ENCODE measurements at places on chromosomes 11 and 22. TPM values are rescaled to one million over a fixed set of nuclear protein-coding genes. Genes with fewer than 3 reads are reported as not detected.

The MUC5AC gene
- total RNA-seq: not detected

The CBL gene
- 13.3 TPM for total RNA-seq

The DCDC1 gene
- total RNA-seq: not detected

The PDE2A gene
- 32.1 TPM for total RNA-seq

The ZP1 gene
- not detected for total RNA-seq

The GLYATL1B gene
- not detected for total RNA-seq

GRCh38 chr11:57294225-57295131 is 30.3 kb downstream of the TNKS1BP1 start:
- no peak for DNase-seq

The FOLH1 gene
- total RNA-seq: 0.49 TPM

- no peak for DNase-seq
These were observed 28.1 kb downstream of the AMPD3 start for GRCh38 chr11:10483174-10483573.

GRCh38 chr22:49536571-49537131 is 291.0 kb downstream of the BRD1 start:
- DNase-seq: no peak

The PDGFD gene
- total RNA-seq: 15.8 TPM

DNA sequence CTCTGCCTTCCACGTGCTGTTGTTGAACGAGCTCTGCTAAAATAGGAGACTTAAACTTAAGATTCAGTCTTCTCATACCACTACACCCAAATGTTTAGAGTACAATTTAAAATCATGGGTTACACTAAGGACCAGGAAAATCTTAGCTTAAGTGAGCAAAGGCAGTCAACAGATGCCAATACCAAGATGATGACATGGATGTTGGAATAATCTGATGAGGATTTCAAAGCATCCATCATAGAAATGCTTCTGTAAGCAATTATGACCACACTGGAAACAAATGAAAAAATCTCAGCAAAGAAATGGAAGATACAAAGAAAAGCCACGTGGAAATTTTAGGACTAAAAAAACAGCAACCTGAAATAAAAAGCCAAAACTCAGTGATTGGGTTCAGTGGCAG is 109.8 kb downstream of the ATXN10 start:
- DNase-seq: no peak

GRCh38 chr22:28310299-28310698 is 369.3 kb downstream of the TTC28 start:
- no peak for DNase-seq

The HOATZ gene
- not detected for total RNA-seq

DNA sequence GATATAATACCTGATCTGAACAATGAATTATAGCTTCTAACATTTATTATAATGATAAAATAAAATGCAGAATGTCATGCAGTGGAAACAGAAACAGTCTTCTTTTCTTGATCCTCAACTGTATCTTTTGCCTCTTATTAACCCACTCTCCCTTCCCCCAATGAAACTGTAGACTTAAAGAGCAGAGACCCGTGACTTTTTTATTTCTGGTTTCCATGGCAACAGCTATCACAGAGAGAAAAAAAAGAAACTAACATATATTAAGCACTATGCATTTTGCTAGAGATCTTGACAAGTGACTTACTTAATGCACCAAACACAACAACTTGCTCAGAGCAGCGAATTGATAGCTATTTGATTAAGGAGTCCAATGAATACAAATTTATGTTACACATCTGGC is 69.3 kb downstream of the RAB38 start:
- no peak for DNase-seq

GRCh38 chr11:2194877-2195755 is 23.5 kb upstream of the TH start:
- no peak for DNase-seq

DNA sequence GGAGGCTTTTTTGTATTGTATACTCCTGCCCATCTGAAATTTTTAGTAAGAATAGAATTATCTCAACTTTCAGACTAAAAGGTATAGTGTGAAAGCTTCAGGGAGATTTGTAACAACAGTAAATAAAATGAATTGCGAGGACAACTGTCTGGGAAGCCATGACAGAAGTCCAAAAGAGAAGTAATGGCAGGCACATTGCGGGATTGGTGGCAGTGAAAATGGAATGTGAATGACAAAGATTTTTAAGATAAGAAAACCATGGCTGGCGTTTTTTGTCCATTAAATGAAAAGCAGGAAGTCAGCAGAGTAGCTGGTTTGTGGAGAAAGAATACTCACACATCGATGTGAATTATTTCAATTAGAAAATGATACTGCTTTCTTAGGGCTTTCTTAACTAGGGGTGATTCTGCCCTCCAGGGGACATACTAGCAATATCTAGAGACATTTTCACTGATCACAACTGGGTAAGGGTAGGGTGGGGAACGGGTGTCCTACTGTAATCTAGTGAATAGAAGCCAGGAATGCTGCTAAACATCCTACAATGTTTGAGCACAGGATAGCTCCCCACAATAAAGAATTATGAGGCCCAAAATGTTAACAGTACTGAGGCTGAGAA is 1.6 kb downstream of the NPAT start:
- DNase-seq: no peak

The PPP6R3 gene
- total RNA-seq: 89.7 TPM

The PATE4 gene
- not detected for total RNA-seq

DNA sequence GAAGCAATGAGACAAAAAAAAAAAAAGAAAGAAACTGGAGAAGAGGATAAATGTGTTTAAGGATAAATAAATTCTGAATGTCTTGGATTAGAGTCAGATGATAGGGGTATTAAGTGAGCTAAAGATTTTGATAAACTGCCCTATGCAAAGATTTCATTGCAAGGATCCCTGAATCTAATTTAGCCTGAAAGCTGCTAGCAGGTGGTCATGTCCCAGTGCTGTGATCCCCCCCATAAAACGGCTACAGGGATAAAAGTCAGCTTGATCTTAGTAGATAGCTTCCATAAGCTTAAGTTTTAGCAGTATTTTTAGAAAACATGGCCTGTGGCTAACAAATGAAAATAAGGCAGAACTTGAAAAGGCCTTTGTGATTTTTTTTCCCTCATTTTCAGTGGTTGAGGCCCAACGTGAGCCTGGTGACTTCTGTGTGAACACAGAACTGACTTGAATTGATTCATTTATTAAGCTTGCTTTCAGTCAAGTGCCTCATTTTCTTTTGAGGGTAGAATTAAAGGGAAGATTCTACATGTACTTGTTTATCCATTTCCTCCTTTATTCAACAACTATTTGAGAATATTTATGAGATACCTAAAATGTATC is 44.5 kb downstream of the CD44 start:
- DNase-seq: no peak

The IRF7 gene
- total RNA-seq: 13.2 TPM

DNA sequence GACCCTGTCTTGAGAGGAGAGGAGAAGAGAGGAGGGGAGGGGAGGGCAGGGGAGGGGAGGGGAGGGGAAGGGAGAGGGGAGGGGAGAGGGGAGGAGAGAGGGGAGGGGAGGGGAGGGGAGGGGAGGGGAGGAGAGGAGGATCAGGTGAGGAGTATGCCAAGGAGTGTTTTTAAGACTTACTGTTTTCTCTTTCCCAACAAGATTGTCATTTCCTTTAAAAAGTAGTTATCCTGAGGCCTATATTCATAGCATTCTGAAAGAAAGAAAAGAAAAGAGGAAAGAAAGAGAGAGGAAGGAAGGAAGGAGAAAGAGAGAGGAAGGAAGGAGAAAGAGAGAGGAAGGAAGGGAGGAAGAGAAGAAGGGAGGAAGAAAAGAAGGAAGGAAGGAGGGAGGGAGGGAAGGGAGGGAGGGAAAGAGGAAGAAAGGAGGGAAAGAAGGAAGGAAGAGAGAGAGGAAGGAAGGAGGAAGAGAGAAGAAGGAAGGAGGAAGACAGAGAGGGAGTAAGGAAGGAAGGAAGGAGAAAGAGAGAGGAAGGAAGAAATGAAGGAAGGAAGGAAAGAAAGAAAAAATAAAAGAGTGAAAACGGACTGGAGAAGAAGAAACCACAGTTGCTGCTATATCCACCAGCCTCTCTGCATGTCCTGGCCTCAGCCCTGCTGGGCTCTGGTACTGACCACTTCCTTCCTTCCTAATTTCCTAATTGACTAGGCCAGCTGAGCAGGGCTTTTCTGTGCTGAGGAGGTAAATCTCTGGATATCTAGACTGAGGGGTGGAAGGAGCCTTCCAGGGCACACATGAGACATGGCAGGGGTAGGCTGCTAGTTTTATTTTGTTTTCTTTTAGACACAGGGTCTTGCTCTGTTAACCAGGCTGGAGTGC is 1.1 kb upstream of the SAA1 start:
- DNase-seq: no peak

DNA sequence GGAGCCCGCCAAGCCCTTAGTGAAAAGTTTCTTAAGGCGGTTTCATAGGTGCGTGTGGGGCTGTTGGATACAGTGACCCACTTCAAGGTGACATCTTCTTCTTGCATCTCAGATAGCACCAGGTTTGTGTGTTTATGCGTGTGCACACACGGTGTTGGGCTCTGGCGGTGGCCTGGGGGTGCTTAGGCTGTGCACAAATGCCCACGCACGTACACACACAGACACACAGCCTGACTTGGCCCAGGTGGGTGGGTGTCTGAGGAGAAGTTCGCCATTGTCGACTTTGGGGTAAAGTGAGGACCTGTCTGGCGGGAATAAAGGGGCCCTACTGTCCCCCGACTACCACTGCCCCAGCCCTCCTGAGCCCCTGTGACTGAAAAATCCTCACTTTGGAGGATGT is 103.8 kb downstream of the KCNQ1 start:
- DNase-seq: no peak

- no peak for DNase-seq
These were observed 135.6 kb downstream of the NAV2 start for GRCh38 chr11:19848219-19848618.

DNA sequence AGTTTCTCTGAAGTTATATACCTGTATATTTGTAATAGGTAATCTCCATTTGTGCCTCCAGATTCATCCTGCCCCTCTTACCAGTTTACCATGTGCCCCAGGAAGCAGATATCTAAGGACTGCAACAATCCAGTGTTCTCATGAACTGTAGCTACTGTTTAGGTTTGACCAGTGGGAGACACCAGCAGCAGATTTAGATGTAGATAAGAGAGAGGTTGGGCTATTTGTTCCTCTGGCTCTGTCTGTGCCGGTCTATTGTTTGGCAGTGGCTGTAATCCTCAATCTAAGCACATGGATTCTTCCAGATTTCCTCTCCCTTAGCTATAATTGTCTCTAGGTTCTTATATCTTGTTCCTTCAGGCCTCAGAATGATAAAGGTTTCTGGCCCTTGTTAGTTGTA is 88.4 kb downstream of the ANO3 start:
- DNase-seq: no peak

The NCAPH2 gene
- 28.9 TPM for total RNA-seq

The EMSY gene
- total RNA-seq: 22.7 TPM

The TNNT3 gene
- total RNA-seq: 9.0 TPM

DNA sequence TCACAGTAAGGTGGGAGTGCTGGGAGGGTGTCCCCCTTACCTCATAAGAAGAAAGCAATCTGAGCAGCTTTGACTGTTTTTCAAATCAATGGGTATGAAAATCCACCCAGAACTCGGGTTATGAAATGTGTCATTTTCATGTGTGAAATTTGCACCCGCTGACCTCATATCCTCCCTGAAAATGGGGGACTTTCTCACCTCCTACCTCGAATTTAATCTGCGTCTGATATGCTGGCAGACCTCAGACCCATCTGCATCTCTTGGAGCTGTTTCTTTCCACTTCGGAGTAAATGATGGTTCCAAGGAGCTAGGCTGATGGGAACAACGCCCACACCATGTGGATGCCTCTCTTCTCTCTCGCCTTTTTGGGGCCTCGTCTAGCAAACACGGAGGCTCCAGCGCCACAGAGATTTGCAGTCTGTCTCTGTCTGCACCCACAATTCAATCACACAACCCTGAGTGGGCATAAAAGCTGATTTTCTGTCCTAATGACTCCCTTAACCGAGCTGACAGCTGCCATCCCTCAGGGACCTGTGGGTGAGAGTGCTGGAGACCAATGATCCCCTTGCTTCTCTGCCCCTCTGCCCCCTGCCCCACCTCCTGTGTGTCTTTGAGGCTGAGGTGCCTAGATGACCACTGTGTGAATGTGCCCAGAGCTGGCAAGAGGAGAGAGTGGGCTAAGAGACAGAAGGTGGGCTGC is 71.0 kb downstream of the TRIM29 start:
- no peak for DNase-seq

DNA sequence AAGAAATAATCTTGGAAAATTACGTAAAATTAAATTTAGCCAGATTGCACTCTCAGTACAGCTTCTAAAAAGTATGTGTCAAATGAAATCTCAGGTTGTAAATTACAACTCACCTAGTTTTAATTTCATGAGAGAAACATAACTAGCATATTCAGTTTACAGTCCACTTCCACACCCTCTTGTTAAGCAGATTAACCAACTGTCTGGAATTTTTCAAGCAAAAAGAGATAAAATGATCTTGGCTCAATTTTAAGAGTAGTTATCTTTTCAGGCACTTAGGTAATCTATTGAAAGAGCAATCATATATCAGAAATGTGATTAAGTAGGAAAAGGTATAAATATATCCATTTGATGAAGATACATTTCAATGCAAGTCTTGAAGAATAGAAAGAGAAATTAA is 928.4 kb upstream of the CCDC90B start:
- DNase-seq: no peak

DNA sequence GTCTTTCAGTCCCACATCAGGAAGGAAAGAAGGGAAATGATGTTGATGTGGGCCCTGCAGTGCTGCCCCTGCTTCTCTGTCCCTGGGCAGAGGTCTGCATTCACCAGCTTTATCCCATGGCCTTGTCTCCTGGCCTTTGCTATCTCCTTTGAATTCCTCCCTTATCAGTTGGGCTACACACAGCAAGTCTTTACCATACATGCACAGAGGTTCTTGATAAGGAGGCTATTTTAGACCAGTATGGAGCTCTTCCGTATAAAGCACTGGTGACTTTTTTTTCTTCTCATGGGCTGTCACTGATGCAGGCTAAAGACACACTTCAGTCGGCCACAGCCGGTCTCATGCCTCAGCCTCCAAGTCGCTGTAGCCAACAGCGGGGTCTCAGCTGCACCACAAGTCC is 20.2 kb downstream of the MYO18B start:
- no peak for DNase-seq

The SMTNL1 gene
- total RNA-seq: not detected

The ANGPTL5 gene
- total RNA-seq: 1.3 TPM

The NUMA1 gene
- total RNA-seq: 101 TPM

The SYCE3 gene
- not detected for total RNA-seq

The MMP11 gene
- 9.3 TPM for total RNA-seq

DNA sequence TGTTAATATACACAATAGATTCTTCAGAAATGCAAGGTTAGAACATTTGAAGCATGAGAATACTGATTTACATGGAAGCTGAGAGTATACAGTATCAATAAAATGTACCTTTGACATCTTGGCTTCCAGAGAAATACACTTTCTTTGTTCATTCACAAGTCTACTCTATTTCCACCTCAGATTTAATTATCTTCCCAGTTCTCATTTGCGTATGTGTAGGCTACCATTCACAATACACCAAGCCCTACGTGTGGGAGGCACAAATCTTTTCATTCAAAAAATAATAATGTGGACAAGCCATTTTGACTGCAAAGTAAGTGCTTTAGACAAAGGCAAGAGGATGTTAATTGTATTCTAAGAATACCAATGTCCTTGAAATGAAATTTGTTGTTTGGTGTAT is 132.7 kb upstream of the MTMR2 start:
- no peak for DNase-seq

Data from right cardiac atrium (tissue), 5 donors.